ENCODE measurements at places on chromosomes 7 and 10.

DNA sequence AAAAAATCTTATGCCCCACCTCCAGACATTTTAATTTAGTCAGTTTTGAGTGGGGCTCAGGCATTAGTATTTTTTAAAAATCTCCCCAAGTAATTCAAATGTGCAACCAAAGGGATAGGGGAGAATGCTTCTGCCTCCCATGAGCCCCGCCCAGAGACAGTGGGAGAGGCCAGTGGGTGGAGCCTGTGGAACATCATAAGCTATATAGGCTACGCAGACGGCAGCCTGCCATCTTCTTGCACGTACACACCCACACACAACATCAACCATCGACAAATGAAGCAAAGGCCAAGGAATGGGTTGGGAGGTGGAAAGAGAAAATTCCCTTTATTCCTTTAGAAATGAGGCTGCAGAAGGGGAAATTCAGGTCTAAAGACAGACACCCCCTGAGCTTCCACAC lies 25.2 kb downstream of the CREB3L2 start:
- no peak for DNase-seq

DNA sequence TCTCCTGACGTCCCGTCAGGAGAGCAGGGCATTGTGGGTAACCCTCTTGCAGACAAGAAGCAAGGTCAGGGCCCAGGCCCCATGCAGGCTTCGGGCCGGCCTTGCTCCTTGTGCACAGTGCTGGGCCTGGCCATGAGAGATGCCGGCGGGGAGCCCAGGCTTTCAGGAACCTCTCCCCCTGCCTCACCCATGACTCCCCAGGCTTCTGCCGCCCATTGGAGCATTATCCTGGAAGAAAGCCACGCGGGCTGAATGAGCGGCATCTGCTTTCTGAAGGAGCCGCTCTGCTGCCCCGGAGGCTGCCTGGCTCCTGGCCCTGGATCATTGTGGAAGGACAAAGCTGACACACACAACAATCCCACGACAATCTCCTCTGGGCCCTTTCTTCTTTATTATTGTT lies 233.5 kb downstream of the TCF7L2 start:
- no peak for DNase-seq

DNA sequence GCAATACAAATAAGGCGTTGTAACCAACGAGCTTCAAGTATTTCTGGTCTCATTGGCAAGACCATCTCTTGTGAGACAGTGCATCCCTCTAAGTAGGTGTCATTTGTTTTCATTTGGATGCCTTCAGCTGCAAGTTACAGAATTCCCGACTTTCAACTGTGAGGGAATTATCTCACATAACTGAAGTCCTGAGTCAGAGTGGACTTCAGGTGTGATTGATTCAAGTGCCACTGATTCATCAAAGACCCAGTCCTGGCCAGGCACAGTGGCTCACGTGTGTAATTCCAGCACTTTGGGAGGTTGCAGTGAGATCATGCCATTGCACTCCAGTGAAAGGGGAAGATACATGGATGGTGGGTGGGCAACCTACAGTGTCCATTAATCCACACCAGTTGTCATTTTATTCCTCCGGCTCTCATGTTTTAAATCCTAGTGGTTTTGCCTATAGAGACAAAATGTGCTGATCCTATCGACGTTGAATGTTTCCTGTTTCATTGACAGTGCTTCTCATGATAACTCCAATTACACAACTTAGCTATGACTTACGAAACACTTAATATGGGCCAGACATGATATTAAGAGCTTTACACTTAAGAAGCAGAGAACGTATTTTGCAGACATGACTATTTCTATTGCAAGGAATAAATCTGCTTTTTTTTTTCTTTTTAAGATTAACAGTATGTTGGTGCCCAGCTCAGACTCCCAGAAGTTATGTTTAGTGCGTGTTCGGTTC lies 268.0 kb downstream of the FRMD4A start:
- no peak for DNase-seq

GRCh38 chr10:89525556-89525955 lies 9.8 kb downstream of the SLC16A12 start:
- no peak for DNase-seq

DNA sequence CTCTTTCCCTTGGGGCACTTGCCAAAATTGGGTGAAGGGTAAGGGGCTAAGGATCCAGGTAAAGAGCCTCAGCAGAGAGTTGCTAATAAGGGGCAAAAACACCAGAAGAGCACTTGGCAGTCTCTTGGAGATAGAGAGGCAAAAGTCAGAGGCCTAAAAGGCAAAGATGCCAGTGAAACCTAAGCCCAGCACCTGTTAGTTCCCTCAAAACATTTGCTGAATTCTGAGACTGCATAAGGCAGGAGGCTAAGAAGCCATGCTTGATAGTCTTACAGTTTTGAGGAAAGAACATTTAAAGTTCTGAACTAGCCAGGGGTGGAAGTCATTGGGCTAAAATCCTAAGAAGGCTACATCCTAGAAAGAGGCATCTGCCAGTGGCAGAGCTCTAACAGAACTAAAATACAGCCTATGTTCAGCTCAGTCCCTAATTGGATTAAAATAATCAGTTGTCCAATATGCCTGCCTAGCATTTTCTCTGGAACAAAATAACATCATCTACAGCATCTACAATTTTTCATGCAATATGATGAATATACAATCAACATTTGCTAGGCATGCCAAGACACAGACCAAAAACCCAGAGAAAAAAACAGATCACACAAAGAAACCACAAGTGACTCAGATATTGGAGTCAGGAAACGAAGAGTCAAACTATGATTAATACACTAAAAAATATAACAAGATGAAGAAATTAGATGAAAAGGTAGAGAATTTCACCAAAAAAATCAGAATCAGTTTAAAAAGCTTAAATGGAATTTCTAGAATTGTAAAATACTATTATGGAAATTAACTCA lies 7.7 kb downstream of the HTR7 start:
- no peak for DNase-seq

DNA sequence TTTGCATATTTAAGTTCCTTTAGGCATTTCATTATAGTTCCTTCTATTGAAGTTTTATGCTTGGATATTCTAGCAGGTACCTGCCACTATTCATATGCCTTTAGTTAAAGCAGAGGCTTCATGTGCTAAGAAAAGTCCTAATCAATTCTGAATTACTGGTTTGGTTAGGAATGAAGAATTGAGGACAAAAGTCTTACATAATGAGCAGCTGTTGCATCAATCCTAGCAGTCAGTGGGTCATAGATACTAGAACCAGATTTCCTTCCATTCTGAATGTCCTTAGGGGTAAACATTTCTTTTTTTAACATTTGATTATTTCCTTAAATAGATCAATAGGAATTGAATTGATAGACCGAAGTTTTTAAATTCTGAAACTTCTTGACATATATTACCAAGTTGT lies 59.2 kb downstream of the CDK13 start:
- DNase-seq = no peak

- no peak for DNase-seq
Observed at GRCh38 chr10:68559841-68560185, 324 bp upstream of the TET1 start.

- DNase-seq = no peak
Observed at GRCh38 chr7:5431560-5432015, 8.0 kb upstream of the TNRC18 start.

DNA sequence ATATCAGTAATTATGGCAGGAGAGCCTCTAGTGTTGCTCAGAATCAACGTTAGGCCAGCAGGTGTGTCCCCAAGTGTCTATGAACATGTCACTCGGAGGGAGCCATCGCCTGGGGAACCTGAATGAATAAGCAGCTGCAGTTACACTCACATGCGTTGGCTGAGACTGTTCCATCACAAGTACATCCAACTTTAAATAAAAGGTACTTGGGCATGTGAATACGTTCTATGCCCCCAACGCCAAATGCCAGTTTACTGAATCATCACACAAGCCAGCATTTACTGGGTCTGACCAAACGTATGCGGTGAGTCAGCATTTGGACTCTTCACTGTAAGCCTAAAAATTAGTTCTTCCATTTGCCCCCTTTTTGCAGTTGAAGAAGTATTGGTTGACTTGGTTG lies 207.6 kb upstream of the PLXNA4 start:
- DNase-seq = no peak

- DNase-seq = no peak
Observed at GRCh38 chr7:156004265-156005201, 192.3 kb upstream of the SHH start.

DNA sequence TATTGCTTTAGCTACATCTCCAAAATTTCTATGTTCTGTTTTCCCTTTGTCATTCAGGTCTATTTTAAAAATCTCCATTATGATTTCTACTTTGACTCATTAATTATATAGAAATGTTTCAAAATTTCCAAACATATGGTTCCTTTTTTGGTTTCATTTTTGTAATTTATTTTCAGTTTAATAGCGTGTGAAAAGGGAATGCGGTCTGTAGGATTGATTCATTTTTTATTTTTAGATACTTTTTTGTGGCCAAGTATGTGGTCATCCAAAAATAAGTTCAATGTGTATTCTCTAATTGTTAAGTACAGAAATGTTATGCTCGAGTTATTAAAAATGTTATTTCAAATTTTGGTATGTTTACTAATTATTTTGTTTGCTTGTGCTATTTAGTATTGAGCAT lies 72.5 kb upstream of the ANKRD1 start:
- DNase-seq = no peak

GRCh38 chr10:25501912-25502311 lies 327.1 kb downstream of the GPR158 start:
- no peak for DNase-seq

GRCh38 chr7:136189506-136189998 lies 212.4 kb upstream of the MTPN start:
- DNase-seq = no peak

GRCh38 chr10:122302315-122302714 lies 31.2 kb downstream of the BTBD16 start:
- peak; percentile 52 for DNase-seq

GRCh38 chr7:149240637-149241036 lies 1.2 kb downstream of the ZNF212 start:
- no peak for DNase-seq

GRCh38 chr10:69096045-69096444 lies 8.1 kb downstream of the SRGN start:
- no peak for DNase-seq

GRCh38 chr10:131435760-131436457 lies 124.4 kb upstream of the TCERG1L start:
- no peak for DNase-seq

- no peak for DNase-seq
Observed at GRCh38 chr7:152674860-152675758, 832 bp downstream of the XRCC2 start.

DNA sequence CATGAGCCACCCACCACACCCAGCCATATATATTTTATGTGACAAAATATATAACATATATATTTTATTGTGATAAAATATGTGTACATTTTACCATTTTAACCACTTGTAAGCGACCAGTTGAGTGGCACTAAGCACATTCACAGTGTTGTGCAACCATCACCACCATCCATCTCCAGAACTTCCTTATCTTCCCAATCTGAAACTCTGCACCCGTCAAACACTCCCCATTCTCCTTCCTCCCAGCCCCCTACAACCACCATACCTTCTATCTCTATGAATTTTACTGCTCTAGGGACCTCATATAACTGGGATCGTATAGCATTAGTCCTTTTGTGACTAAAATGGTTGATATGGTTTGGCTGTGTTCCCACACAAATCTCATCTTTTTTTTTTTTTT lies 20.8 kb upstream of the CYTH3 start:
- no peak for DNase-seq

- DNase-seq = no peak
Observed at GRCh38 chr7:102985176-102985783, 72.5 kb downstream of the LRRC17 start.

DNA sequence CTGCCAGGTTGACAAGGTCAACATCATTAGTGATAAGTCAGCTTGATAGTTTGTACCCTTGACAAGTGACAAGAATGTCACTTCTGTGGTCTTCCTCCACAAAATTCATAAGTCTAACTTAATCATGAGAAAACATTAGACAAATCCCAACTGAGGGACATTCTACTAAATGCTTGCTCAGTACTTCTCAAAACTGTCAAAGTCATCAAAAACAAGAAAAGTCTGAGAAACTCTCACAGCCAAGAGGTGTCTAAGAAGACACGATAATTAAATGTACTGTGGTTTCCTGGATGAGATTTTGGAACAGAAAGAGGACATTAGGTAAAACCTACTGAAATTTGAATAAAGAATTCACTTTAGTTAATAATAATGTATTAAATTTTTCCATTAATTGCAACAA lies 29.8 kb upstream of the SLC16A12 start:
- no peak for DNase-seq

- DNase-seq = no peak
Observed at GRCh38 chr10:119469846-119470245, 72.7 kb downstream of the RGS10 start.

DNA sequence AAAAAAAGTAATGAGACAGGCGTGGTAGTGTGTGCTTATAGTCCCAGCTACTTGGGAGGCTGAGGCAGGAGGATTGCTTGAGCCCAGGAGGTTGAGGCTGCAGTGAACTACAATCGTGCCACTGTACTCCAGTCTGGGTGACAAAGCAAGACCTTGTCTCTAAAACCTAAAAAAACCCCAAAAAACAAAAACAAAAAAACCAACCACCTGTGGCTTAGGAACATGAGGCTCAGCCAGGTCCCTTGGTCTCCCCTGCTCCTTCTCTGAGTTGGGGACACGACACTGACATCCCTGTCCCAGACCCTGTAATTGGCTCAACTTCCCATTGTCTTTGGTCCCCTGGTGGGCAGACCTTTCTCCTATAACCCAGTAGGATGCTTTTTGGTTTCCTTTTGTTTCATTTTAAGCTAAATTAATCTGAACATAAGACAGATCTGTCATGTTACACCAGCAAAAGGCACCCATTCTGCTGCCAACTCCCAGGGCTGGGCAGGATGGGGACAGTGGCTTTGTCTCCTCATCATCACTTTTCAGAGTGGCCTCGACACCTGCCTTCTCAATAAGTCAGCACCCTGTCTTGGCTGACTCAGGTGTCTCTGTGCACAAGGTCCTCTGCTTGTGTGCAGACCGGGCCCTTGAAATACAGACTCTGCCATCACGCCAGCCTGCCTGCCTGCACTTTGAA lies 74.4 kb downstream of the MYL10 start:
- peak; percentile 12 for DNase-seq

DNA sequence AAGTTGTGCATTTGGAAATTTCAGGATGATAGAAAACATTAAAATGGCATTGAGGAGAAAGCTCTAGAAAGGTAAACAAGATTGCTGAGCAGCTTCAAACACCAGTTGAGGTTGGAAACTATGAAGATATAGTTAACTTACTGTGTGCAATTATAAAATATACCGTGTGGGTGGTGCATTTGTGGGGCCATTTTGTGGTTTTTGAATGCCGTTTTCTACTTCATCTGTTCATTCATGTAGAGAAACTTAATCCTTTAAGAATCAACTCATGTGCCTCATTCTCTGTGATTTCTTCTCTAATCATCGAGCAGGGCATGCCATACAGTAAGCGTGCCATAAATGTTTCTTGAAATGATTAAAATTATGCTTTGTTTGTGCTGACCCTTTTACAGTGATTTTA lies 232.8 kb upstream of the TEX47 start:
- no peak for DNase-seq
